T-helper 1 cell (primary cell): ENCODE measurements at places on chromosomes 4 and X.

- DNase-seq = no peak
Observed at GRCh38 chrX:22325096-22325495, 52.4 kb downstream of the CBLL2 start.

GRCh38 chr4:105551965-105552746, at the start of gene ARHGEF38:
Gene ARHGEF38 (plus strand): TSS chr4:105552620. CDS start chr4:105552766, 146 bp downstream.
- DNase-seq = no peak

- DNase-seq = no peak
Observed at GRCh38 chr4:121726642-121727268, 30.0 kb upstream of the ANXA5 start.

DNA sequence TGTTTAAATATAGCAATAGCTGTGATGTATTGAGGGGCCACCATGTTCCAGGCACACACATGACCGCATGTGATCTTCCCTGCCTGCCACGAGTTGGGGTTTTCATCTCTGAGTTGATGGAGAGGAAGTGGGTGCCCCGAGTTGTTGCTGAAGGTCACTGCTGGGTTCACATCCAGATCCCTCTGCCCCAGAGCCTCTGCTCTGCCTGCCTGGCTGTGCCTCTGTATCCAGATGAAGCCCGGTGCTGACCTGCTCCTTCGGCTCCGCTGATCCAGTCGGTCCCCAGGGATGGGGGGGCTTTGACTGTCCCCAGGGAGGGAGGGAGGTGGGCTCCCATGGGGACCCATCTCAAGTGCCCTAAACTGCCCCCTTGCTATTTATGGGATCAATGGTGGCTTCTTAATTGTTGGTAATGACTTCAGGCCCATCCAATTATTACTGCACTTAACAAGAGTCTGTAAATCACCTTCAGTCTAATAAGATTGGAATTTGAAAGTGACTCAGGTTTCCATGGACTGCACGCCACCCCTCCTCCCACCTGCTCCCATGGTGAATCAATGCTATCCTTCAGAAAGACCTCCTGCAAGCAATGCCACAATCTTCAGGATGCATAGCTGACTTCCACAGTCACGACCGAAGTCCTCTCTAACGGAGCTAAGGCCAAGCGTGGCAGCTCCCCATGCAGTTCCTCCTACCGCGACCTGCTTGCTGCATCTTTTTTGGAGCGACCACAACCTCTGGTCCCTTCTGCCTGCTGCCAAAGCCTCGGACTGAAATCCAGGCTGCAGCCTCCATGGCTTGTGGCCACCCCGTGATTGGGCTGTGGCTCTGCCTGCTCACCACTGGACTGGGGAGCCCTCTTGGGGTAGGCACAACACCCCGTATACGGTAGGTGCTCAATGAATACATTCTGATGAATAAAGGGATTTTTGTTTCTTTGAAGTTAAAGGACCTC, 73.1 kb downstream of the CPZ start:
- DNase-seq = no peak

DNA sequence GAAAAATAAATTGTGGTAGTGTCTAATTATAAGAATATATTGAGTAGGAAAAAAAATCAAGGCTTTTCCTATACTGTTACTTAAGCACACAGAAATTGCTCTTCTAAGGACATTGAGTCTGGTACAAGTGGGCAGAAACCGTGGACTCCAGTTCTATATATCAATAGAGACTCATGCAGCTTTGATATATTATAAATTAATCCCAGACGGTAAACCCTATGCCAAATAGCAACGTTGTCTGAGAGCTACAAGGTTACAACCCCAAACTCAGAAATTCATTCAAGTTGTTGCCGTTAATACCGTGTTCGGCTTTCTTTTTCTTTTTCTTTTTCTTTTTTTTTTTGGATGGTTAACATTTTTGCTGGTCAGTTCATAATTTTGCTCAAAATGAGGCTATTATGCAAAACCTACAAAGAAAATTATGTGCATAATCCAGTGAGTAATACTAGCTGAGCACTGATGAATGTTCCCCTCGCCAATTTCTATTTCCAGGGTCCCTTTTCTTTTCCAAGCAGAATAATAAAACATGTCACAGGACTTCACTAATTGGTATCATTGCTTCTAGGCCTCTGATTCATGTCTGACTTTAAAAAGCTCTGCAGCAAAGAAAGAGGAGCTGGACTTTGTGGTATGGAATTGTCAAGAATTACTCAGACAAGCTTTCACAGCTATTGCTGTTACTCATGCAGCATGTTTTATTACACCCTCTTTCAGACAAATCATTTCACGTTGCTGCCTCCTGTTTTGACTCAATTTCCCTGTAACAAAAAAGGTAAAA, 737.7 kb downstream of the NLGN4X start:
- no peak for DNase-seq

GRCh38 chr4:142366769-142367181, 479.3 kb downstream of the INPP4B start:
- no peak for DNase-seq

DNA sequence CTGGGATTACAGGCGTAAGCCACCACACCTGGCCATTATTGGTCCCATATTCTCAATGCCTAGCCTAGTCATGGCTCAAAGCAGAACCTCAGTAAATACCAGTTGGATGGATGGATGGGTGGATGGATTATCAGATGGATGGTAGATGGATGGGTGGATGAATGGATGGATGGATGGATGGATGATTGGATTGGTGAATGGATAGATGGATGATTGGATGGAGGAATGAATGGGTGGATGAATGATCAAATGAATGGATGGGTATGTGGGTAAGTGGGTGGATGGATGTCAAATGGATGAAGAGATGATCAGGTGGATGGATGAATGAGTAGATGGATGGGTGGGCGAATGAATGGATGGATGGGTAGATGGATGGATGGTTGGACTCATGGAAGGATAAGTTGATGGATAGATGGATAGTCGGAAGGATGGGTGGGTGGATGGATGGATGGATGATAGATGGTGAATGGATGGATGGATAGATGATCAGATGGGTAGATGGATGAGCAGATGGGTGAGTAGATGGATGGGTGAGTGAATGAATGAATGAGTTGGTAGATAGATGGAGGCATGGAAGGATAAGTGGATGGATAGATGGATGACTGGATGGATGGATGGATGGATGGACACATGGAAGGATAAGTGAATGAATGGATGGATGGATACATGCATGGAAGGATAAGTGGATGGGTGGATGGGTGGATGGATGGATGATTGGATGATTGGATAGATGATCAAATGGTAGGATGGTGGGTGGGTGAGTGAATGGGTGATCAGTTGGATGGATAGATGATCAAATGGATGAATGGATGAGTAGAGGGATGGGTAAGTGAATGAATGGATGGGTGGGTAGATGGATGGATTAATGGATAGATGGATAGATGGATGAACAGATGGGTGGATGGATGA, 22.0 kb upstream of the RNF4 start:
- DNase-seq = no peak
